Non-pigmented ciliary epithelial cell (primary cell): ENCODE measurements at places on chromosomes 13 and 19.
A peak's percentile ranks its signal among the peaks of the same experiment; 100 is the strongest.

GRCh38 chr13:32426191-32426989 is 1.5 kb downstream of the N4BP2L1 start:
- no peak for DNase-seq

- DNase-seq: no peak
Observed at GRCh38 chr19:400976-401865, 7.7 kb downstream of the C2CD4C start.

DNA sequence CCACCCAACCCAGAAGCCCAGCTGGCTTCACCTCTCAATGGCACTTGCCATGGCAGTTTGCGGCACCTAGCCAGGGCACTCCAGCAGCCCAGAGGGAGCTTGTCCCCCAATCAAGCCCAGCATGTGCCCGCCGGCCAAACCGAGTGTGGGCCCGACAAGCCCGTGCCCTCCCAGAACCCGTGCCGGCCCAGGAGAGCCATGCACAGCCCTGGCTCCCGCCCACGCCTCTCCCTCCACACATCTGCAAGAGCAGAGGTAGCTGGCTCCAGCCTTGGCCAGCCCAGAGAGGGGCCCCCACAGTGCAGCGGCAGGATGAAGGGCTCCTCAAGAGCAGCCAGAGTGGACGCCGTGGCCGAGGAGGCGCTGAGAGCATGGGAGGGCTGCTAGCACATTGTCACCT is 2278.0 kb upstream of the PCDH20 start:
- DNase-seq: no peak

GRCh38 chr13:109698779-109699178 is 87.6 kb downstream of the IRS2 start:
- DNase-seq: peak; percentile 44

DNA sequence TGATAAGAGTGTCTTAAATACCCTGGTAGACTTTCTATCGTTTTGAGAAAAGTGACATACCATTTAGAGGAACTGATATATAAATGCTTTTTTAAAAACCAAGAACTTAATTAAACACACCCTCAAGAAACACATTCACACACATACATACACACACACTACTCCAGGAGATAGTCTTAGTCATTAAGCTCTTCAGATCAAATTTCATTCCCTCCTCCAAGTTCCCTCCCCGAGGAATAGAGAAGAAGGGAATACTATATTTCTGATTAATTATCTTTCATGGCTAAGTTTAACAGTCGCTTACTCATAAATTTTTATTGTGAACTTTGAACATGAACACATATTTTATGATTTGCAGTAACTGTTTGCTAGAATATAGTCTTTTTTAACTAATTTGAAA is 1109.5 kb downstream of the SLITRK1 start:
- DNase-seq: no peak
